ENCODE measurements at places on chromosomes 1 and 21.

GRCh38 chr1:115329965-115330364 is 8.1 kb downstream of the NGF start:
- no peak for DNase-seq

GRCh38 chr21:40936178-40936577 is 89.2 kb upstream of the DSCAM start:
- DNase-seq = no peak

GRCh38 chr21:26124421-26124833 is 46.1 kb downstream of the APP start:
- DNase-seq = no peak

GRCh38 chr1:89407360-89407759 is 43.5 kb downstream of the GBP6 start:
- no peak for DNase-seq

DNA sequence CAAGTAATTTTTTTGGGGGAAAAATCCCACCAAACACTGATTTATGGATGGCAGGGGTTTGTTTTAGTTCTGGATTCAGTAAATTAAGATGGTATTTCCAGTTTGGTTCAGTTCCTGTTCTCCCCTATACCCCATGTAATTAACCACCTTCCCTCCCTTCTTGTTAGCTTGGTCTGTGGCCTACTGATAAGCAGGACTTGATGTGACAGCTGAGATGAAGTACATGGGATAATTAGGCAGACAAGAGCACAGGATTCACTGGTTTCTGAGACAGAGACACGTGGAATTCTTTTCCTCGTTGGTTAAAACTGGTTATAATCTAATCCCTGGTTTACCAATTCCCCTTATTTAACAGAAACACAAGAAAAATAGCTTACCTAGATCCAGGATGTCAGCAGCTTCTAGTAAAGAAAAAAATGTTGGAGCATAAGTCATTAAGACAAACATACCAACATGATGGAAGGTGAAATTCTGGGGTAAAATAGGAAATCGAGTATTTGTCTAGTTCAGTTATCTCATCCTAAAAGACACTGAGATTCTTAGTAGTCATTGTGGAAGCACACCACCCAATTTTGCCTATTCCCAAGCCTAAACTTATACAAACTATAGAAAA is 81.5 kb downstream of the SCMH1 start:
- DNase-seq = no peak

DNA sequence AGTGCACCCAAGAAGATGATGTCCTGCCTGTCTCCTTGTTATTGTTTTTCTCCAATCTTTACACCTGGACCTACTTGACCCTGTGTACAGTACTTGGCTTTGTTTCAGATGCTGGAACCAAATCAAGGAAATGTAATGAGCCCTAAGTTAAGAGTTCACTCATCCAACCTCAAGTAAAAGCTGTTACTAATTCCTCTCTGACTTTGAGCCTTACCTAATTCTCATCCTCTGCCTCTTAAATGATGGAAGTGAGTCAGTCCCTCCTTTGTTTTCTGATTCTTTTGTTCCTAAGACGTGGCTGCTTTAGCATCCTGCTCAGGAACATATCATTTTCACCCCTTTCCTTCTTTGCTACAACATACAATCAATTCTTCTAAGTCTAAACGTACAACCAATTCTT is 15.3 kb upstream of the PLA2G4A start:
- no peak for DNase-seq

GRCh38 chr21:36452281-36452825 is 27.6 kb downstream of the CLDN14 start:
- DNase-seq = no peak

- no peak for DNase-seq
Measured at GRCh38 chr1:26288311-26288941, 8.5 kb downstream of the SH3BGRL3 start.

DNA sequence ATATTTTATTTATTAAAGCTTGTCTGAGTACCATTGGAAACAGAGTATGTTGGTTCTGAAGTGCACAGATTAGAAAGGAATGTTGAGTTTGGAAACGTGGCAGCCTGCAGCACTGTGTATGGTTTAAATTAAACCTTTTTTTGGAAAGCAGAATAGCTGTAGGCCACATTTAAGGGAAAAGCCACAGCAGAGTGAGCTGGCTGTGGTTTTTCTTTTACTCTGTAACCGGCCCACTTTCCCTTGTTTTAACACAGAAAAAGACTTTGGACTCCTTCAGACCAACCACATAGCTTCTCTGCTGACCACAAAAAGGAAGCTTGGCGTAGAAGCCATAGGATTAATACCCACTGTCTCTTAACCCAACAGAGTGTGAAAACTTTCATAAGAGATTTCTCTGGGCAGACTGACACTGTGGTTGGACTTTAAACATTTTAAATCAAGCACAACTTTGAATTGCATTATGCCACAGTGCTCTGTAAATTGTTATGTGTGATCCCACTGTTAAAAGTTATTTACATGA is 75.2 kb downstream of the NFIA start:
- peak; percentile 45 for DNase-seq

DNA sequence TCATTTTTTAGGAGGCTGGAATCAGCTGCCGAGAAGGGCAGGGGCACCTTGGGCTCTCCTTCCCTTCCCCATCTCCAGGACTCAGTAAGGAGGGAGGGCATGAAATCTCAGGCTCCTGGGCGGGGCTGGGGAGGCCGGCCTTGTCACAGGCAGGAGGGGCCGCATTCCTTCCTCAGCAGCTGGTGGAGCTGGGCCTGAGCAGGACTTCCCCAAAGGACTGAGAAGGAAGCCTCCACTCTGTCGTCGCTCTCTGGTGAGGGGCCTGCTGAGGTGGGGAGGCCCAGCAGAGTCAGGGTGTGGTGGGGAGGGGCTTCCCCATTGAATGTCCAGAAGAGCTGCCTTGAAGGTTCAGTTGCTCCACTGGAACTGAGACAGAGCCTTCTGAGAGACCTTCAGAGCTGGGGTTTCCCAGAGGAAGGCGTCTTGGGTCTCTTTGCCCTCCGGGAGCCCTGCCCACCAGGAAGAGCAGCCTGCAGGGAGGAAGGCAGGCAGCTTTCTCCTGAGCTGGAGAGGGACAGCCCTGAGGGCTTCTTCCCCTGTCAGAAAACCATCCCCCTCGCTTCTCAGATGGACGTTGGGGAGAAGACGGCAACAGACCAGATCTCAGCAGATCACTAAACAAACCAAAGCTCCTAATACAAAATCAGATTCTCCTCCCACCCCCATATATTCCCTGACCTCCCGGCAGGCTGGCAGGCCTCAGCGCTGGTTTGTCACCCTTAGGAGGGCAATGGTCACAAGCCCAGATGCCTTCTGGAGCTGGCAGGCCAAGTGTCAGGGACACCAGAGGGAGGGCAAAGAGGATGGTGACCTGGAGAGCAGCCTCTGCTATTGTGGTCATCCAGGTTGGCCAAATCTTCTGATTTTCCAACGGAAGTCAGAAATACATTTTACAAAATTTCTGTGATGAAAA is 10.7 kb downstream of the KCNA10 start:
- DNase-seq = no peak

DNA sequence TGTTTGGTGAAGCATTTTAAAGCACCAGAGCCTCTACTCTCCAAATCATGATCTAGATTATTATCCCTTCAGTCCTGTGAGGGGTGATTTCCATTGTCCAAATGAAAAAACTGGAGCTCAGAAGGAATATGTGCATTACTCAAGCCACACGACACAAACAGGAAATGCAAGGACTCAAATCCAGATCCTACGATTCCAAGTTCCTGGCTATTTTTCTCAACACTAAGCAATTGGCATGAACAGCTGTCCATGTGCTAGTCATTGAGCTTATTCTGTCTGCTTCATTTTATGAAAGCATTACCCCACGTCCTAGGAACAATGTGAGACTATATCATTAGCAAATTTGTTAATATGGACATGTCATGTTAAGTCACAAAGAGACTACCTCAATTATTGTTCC is 273.1 kb upstream of the LYPLAL1 start:
- no peak for DNase-seq

DNA sequence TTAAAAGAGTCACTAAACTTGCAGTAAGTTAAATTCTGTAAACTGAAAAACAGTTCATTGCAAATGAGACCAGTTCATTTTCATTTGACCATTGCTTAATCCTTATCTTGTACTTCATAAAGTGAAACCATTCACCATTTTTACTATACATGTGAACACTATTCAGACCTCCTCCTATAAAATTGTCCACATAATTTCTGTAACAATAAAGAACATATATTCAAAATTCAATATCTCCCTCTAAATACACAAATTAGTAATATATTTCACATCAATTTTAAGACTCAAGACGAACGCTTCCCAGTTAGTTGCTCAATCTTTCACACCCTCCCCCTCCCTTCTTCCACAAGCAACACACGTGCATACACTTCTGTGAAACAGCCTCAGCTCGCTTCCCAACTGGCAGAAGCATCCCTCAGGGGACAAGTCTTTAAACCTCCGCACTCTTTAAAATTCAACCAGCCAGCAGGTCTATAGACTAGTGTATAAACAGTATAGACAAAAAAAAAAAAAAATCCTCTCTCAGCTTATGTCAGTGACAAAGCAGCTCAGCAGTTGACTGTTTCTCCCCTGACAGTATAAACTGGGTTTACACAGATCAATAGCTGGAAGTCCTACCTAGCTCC is 99.6 kb downstream of the DENND1B start:
- DNase-seq = no peak

GRCh38 chr21:27648560-27648959 is 681.7 kb upstream of the ADAMTS5 start:
- no peak for DNase-seq

- DNase-seq = peak; percentile 79
Measured at GRCh38 chr1:33060579-33061083, 20.3 kb upstream of the AZIN2 start.

DNA sequence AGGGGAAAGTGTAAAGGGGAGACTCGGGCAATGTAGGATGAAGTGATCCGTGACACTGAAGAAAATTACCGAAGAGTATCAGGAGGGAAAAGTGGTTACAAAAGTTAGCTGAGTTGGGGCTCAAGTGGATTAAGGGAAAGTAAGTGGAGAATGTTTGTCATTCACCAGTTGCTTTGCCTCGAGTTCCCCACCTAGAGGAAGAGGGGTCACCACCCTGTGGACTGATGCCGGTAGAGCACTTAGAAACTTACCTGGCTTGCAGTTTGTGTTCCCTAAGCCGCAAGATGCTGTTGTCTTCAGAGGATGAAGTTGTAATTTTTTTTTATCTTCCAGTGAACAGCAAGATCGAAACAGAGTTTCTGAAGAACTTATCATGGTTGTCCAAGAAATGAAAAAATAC is 1.0 kb downstream of the PER3 start:
- no peak for DNase-seq

- DNase-seq = no peak
Measured at GRCh38 chr1:100360790-100361510, 8.6 kb downstream of the CDC14A start.

- peak; percentile 45 for DNase-seq
Measured at GRCh38 chr1:91700771-91701471, 185.0 kb downstream of the TGFBR3 start.

DNA sequence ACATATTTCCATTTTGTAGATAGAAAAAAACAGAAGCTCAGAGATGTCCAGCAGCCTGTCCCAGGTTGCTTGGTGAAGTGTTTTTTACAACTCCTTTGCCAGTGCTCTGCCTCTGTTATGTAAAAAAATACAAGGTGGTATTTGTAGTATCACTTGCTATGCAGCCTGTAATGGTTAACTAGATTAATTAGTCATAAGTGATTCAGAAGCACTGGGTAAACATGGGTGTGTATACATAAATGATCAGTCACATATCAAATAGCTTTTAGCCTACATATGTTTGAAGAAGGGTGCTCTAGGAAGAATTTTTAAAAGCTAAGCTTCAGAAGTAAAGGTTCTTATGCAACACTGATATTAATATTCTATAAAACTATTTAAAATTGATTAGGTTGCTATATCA is 70.0 kb upstream of the MAGI3 start:
- no peak for DNase-seq

- DNase-seq = peak; percentile 76
Measured at GRCh38 chr1:94734963-94735901, 84.9 kb upstream of the SLC44A3 start.

GRCh38 chr1:176864211-176864610 is 300.3 kb downstream of the ASTN1 start:
- DNase-seq = no peak

DNA sequence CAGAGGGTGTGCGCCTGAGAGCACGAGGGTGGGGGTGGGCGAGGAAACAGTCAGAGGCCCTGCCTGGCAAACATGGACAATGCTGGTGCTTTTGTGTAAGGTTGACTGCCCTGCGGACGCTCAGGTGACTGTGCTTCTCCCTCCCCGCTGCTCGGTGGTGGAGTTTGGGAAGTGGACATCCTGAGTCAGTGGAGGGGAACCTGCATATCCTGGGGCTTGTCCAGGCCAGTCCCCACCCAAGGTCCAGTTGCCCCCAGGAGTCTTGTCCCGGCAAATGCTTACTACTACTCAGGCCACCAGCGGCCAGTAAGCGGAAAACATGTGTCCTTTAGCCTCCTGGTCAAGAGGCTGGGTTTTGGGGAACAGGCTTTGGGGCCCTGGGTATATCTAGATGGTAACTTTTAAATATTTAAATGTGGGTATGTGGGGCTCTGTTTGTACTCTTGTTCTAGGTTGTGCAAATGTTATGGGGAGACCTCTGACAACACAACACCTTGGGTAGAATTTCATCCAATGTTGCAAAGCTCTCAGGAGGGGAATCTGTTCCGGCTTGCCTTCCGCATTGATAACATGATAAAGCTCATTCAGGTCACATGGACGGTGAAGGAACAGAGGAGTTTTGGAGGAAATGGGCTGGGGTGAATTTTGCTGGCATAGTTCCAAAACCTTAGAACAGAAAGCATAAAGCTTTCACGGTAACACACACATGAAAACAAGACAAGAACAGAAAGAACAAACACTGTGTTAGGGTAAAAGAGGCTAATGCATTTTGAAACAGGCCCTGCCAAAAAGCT is 364.9 kb downstream of the PRDM2 start:
- DNase-seq = no peak
